ENCODE measurements at places on chromosomes 7 and 10. TPM values are rescaled to one million over a fixed set of nuclear protein-coding genes. Genes with fewer than 3 reads are reported as not detected.

- no peak for DNase-seq
These were observed 2.9 kb upstream of the FGL2 start for GRCh38 chr7:77202481-77202976.

The CNPY1 gene
- not detected for polyA plus RNA-seq

The APBB1IP gene
- polyA plus RNA-seq, result 0.94 TPM

DNA sequence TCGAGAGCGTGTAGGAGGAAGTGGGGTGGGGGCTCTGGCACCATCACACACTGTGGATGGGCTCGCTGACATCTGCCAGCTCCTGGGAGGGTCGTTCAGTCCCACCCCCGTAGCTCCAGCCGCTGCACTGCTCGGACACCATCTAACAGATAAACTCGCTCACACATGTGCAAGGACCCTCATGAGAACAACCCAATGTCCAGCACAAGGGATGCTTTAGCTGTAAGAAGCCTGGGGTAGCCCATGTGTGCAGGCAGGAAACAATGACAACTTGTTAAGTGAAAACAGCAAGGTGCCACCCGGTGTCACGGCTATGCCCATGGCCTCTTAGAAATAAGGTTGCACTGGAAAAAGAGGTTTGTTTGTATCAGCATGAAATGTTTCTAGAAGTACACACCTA lies 14.1 kb downstream of the OGDHL start:
- no peak for DNase-seq

- peak; percentile 55 for DNase-seq
These were observed 172.3 kb downstream of the ADAM12 start for GRCh38 chr10:126215746-126216631.

The MOSPD3 gene
- 28.8 TPM for polyA plus RNA-seq

Data from renal cortex interstitium (tissue), 15 donors.